COR-L47 (cell line): ENCODE measurements at places on chromosomes 6 and 20.

DNA sequence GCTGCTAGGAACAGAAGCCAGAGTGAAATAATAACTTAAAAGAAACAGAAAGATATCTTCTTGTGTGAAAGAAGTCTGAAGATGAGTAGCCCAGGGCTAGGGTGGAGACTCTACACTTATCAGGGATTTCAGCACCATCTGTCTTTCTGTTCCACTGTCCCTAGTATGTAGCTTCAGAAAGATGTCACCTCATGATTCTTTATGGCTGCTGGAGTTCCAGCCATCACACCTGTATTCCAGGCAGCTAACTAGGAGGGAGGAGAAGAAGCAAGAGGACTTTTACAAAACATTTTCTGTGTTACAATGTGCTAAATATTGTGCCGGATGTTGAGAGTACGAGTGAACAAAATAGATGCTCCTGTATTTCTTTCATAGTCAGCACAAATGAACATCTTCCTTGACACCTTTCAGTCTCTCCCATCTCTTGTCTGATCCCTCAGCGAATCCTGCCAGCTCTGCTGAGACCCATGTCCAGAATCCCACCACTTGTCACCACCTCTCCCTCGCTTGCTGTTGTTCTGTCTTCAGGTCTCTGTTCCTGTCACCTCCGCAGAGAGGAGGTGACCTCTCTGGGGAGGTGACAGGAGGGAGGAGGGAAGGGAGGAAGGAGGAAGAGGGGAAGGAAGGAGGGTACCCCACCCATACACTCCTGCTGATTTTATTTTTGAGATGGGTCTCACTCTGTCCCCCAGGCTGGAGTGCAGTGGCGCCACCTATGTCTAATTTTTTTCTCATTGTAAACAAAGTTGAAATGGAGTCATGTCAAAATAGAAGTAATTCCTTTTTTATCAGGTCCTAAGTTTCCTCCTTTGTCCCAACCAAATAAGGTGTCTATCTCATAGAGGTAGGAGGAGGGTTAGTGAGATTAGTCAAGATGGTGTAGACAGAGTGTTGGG is 188.9 kb downstream of the TFAP2C start:
- no peak for DNase-seq

GRCh38 chr6:22658934-22659333 is 89.6 kb downstream of the HDGFL1 start:
- DNase-seq: no peak

DNA sequence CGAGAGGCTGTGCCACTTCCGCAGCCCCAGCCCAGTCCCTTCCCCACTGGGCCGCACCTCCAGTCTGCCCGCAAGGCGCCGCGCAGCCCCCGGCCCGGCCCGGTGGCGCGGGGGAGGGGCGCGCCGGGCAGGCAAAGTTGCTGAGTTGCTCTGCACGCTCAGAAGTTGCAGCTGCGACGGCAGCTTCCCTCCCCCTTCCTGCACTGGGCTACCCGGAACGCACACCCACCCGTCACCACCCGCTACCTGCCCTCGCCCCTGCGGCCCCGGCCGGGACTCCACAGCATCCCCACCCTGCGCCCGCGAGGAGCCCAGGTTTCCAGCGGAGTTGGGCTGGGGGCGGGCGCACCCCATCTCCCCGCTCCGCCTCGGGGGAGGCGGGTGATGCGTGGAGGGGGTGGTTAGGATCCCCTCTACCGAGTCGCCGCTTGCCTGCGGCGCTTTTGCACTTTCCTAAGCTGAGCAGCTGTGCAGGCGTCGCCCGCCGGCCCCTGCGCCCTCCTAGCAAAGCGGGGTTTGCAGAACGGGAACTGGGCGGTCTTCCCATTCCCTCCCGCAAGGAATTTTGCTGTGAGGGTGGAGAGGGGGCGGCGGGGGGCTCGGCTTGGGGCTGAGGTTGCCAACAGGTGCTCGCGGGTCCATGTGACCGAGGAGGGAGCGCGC is 55.9 kb upstream of the RREB1 start:
- DNase-seq: peak; percentile 55

- no peak for DNase-seq
These were observed 22.4 kb upstream of the TGM2 start for GRCh38 chr20:38187517-38187916.

DNA sequence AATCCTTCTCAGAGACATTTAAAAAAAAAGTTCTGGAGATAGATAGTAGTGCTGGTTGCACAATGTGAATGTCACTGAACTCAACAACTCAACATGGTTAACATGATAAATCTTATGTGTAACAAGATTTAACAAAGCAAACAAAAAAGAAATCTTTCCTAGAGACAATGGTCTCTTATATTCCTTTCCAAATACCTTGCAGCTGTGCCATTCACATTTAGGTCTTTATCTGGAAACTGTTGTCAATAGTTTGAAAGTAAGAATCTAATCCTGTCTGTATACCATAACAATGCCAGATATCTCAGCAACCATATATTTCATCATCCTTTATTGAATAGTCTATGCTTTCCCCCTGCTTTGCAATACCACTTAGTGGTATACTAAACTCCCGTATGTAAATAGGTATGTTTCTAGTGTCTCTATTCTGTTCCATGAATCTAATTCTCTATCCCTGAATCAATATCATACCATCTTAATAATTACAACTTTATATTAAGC is 2.1 kb downstream of the SERAC1 start:
- no peak for DNase-seq

DNA sequence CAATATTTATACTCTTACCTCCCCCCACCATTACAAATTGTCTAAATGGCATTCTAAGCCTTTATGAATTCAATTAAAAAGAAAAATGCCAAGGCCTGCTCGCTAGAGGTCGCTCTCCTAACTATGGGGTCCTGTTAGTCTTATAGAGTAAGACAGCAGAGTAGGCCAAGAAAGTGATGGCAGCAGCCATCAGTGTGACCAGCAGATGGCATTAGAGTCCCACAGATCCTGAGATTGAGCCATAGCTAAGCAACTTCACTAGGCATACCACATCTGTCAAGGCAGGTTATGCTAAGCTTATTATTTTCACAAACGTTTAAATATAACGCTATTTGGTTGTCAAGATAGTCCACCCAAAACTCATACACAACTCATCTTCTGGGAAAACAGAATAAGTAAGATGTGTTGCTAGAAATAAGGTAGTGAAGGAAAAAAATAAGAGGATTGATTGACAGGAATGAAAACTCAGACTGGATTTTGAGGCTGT is 57.6 kb upstream of the SCAF8 start:
- DNase-seq: peak; percentile 68

DNA sequence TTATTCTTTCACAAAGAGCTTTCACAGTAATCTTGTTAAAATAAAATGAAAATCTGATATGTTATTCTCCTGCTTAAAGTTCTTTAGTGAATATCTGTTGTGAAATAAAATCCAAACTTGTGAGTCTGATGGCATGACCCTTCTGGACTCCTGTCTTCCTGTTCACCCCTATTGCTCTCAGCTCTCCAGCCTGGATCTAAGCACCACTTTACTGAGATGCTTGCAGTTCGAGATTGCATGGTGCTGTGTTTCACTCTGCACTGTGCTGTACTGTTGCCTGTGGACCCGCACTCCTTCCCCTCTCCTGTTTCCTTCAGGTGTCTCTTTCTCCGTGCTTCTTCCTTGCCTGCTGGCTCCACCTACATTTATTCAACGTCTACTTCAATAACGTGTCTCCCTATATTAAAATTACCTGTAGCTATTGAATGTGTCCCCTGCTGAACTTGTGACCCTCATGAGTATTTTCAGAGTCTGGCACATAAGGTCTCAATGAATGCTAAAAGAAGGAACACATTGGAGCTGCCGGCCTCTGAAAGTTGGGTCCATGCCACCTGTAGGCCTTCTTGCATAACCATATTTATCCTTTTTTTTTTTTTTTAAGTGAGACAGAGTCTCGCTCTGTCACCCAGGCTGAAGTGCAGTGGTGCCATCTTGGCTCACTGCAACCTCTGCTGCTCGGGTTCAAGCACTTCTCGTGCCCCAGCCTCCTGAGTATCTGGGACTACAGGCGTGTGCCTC is 100.1 kb downstream of the ARID1B start:
- no peak for DNase-seq

GRCh38 chr20:50501972-50502745 is 8.0 kb upstream of the PTPN1 start:
- DNase-seq: no peak

- DNase-seq: no peak
These were observed 100.2 kb upstream of the POPDC3 start for GRCh38 chr6:105280033-105280432.

GRCh38 chr20:58268421-58268821 is 40.0 kb upstream of the ANKRD60 start:
- DNase-seq: no peak

GRCh38 chr6:36463676-36464075 is 20.9 kb downstream of the KCTD20 start:
- no peak for DNase-seq

DNA sequence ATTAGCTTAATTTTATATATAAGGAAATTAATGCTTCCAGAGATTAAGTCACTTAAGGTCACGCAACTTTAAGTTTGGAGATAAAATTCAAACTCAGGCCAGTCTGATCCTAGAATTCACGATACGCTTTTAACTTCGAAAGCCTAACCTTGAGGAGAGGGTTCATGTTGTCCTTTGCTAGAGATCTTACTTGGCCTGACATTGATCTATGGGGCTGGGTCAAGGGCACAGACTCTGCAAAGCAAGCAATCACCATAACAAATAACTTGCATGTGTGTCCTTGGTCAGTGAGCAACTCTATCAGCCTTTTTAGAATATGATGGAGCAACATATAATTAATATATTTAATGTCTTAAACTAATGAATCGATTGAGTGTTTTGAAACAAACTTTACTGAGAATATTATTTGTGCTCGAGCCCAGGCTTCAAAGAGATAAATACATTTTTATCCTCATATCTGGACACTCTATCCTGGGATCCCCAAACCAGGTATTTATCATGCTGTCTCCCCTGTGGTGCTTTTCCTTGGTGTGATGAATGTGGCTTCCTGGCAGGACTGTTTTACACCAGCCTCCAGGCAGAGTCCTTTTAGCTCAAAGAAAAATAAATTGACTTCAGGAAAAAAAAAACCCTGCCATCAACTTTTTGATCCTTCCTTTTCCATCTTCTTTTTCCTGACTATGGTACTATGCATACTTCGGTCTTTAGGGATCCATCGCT is 29.1 kb downstream of the RPS12 start:
- no peak for DNase-seq

GRCh38 chr20:50186987-50187402 is 3.6 kb upstream of the CEBPB start:
- no peak for DNase-seq
